Motor neuron (in vitro differentiated cells): ENCODE measurements at places on chromosomes 7 and 10. TPM values are rescaled to one million over a fixed set of nuclear protein-coding genes. Genes with fewer than 3 reads are reported as not detected.
A peak's percentile ranks its signal among the peaks of the same experiment; 100 is the strongest.

DNA sequence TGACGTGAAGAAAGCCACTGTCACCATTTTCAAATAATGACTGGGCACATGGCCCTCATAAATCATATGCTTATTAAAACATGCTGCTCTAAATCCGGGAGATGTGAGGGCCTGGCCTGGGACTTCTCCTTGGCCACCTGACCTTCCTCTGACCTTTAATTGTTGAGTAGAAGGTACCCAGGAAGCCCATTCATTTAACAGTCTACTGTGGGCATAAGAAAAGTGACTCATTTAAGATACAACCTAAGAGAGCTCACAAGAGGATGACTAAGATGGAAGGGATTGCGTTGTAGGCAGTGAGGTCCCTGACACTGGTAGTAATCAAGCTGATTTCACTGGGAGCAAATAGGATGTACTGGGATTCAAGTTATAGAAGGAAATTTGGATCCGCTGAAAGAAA, 203.4 kb upstream of the GPR26 start:
- no peak for ATAC-seq

- no peak for ATAC-seq
Measured at GRCh38 chr10:30007406-30007805, 52.0 kb downstream of the JCAD start.

GRCh38 chr10:78849731-78850130, 219.0 kb upstream of the ZMIZ1 start:
- no peak for ATAC-seq

The CACNA2D1 gene
- 27.5 and 28.5 TPM in 2 replicates for total RNA-seq

GRCh38 chr7:98855610-98856422, 14.0 kb downstream of the TMEM130 start:
- no peak for ATAC-seq

The CTAGE8 gene
- total RNA-seq, result 0.29 TPM in 1 of 2 replicates, not detected in the other

DNA sequence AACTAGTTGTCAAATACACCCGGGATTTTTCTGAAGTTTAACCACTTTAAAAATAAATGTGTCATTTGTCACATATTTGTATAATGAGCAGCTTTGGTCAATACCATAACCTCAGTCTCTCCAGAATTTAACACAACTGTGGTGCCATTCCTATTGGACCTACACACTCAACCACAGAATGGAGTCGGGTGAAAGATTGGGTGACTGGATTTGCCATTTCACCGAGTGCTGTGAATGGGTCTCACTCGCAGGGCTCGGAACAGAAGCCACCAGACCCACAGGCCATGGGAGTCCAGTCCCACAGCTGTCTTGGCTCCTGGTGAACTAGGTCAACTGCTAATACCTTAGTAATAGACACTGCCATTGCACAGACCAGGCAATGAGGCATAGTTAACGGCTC, 298.4 kb downstream of the CCDC3 start:
- no peak for ATAC-seq

DNA sequence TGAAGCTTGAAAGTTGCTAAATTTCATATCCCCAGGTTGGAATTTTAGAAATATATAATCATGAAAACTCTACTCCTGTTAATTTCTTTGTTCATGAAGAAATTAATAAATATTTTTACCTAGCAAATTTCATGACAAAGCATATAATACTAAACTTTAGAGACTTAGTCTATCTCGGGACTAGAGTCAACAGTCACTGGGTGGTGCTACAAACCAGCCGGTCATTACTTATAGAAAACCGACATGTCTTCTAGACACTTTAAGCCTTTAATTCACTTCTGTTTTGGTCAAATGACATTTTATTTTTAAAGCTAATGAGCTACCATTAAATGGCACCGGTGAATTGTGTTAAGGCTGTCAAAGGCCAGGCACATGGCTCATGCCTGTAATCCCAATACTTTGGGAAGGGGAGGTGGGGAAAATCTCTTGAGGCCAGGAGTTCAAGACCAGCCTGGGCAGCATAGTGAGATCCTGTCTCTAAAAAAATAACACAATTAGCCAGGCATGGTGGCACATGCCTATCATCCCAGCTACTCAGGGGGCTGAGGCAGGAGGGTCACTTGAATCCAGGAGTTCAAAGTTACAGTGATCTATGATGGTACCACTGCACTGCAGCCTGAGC, 270.1 kb downstream of the CACNA2D1 start:
- ATAC-seq, result no peak

GRCh38 chr7:55244006-55244745, 121.0 kb upstream of the LANCL2 start:
- no peak for ATAC-seq

GRCh38 chr7:68207676-68208075, 1211.0 kb downstream of the TYW1 start:
- no peak for ATAC-seq

- no peak for ATAC-seq
Measured at GRCh38 chr10:78947226-78947625, 121.5 kb upstream of the ZMIZ1 start.

The NUTM2E gene
- total RNA-seq, result 0.24 and 0.34 TPM in 2 replicates

The CYP2W1 gene
- 0.67 and 2.3 TPM in 2 replicates for total RNA-seq

DNA sequence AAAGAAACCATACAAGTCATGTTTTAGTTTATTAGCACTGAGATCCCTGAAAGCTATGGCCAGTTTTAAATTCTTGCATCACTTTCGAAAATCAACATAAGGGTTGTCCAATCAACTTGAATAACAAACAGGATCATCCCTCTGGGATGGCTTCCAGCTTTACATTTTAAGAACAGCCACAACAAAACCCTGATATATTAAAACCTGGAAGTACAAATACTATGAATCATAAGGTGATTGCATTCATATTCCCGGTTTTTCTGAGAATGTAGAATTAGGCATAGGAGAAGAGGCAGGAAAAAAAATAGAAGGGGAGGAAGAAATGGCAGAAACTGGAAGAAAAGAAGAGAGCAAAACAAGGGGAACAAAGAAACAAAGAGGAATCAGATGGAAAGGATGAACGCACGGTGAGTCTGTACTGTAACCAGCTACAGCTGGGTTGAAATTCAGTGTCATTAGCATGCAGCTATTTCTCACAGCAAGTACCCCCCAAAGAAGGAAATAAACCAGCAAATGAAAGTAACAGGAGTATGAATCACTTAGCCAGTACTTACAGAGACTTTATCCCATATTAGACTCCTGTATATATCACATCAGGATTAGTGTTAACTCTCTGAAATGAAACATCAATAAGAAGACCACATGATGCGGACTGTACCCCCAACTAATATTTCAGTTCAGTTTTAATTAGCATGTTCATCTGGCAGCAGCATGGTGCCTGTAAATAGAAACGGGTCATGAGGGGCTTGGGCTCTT, 301.3 kb downstream of the RNLS start:
- ATAC-seq, result peak; percentile 92

GRCh38 chr7:5704534-5704922, 76.9 kb downstream of the RNF216 start:
- ATAC-seq, result peak; percentile 89

The DNAH11 gene
- 1.8 and 2.2 TPM in 2 replicates for total RNA-seq

The OR6B1 gene
- 0.09 and 0.36 TPM in 2 replicates for total RNA-seq

GRCh38 chr10:113518816-113519591, 33.8 kb upstream of the HABP2 start:
- no peak for ATAC-seq

GRCh38 chr7:130921391-130922180, 187.6 kb upstream of the KLF14 start:
- ATAC-seq, result peak; percentile 93

DNA sequence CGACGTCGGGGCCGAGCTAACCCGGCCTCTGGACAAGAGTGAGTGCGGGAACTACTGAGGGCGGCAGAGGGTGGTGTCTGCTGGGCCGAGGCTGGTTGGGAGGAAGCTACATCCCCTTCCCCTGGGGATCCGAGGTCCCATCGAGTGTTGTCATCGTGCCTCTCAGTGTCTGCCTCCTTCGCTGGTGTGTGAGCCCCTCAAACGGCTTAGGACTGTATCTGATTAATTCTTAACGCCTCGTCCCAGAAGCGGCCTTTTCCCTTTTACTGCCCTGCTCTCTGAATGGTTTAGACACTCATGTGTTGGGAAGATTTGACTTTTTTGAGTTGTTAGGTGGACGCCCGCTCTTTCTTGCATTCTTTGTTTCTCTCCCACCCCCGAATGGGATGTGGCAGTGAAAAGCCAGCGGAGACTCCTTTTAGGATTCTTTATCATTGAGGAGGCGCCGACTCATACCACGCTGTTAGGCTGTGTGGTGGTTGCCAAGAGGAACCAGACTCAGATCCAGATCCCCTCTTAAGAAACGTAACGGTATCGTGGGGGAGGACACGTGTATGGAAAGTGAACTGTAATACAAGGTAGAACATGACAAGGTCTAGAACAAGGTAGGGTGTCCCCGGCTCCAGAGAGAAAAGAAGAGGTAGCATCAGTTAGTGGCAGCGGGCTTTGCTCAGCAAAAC, 631 bp downstream of the SUPV3L1 start:
- no peak for ATAC-seq

DNA sequence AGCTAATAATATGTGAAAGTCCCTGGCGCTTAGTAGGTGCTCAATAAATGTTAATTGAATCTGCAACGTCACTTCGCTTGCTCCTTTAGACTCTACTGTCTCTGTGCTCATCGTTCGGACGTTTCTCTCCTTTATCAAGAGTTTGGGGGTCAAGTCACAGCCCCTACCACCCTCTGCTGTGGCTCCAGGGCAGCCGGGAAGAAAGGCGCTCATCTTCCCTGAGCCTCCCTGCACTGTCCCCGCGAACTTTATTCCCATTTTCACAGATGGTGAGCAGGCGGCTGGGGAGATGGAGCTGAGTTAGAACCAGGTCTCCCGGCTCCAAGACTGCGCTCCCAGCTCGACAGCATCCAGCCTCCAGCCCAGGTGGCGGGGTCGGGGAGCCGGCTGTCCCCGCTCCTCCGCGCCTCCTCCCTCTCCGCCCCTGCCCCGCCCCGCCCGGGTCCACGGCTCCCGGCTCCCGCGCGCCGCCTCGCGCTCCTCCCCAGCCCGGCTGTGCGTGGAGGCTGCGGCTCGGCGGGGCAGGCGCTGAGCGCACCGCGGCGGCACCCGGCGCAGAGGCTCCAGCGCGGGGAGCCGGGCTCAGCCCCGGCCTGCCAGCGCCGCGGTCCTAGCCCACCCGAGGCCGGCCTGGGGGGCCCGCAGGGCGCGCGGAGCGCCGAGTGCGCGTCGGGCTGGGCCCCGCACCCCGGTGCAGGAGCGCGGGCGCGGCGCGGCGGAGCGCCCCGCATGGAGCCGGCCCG, at the start of gene CLEC2L:
Gene CLEC2L (plus strand): TSS at position 487 of the 743 bp plus-strand sequence. CDS start 243 bp downstream, at position 730.
- peak; percentile 96 for ATAC-seq

DNA sequence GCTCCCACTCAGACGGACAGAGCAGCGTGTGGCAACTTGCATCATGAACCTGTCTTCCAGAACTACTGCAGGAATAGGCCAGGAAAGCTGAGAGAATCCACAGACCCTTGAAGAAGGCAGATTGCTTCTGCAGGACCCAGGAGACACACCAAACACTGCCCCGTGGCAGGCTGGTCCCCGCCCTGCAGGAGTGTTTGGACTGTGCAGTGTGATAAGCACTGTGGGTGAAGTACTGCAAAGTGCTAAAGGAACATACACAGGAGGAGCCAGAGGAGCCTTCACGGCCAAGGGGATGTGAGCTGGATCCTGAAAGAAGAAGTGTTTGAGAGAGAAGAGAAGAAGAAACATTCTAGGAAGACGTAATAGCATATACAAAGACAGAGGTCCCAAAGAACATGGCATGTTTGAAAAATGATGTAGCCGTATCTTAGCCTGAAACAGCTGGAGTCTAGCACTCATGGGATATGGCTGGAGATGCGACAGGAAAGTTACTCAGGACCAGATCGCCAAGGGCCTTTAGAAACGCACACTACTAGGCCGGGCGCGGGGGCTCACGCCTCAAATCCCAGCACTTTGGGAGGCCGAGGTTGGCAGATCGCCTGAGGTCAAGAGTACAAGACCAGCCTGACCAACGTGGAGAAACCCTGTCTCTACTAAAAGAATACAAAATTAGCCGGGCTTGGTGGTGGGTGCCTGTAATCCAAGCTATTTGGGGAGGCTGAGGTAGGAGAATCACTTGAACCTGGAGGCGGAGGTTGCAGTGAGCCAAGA, 96.9 kb upstream of the RHEB start:
- no peak for ATAC-seq

The ETV1 gene
- total RNA-seq, result 16.0 and 18.4 TPM in 2 replicates

The RBP4 gene
- total RNA-seq, result 6.1 and 11.6 TPM in 2 replicates

The SFXN2 gene
- 1.7 and 4.2 TPM in 2 replicates for total RNA-seq

The PSD gene
- total RNA-seq, result 47.5 and 55.8 TPM in 2 replicates

DNA sequence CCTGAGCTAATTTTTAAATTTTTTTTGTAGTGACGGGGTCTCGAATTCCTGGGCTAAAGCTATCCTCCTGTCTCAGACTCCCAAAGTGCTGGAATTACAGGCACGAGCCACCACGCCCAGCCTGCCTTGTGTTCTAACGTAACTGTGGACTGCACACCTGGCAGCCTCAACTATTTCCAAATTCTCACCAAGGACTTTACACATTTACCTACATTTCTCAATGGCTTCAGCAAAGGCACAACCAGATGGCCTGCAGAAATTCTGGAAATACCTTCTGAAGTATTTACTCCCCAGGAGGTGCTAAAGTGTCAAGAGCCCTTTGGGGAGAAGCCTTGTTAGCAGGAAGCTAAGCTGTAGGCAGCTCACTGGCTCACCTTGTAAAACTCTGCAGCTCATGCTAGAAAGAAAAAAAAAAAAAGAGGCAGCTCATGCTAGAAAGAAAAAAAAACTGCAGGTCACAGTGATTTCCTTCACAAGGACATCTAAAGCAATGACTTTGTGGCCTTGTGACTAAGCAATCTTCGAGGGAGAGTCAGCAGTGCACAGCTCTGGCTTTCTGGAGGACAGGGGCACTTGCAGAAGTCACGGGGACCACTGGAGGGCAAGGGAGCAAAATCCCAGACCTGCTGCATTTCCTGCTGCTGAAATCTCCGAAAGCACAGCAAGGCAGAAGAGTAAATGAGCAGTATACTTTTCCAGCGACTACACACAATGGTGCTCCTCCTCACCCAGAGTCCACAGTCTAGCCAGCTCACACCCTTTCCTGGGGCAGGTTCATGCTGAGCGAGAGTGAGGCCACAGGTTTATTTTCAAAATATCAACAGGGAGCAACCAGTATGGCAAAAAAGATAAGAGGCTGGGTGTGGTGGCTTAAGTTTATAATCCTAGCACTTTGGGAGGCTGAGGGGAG, 40.4 kb downstream of the BAIAP2L1 start:
- ATAC-seq, result peak; percentile 89

DNA sequence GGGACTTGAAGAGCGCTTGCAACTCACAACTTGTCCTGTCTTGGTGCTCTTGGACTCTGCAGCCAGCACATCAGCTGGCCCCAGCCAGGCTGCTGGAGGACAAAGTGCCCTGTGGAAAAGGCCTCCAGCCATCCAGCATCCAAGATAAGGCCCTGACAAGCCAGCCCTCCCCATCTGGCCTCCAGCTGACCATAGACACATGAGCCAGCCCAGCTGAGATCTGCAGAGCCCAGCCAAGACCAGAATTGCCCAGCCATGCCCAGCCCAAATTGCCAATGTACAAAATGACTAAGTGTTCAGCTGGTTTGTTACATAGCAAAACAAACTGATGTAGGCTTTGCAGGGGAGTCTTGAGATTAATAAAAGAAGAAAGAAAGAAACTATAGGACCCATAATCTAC, 36.0 kb upstream of the FRMD4A start:
- ATAC-seq, result no peak
